Cardiac muscle cell (in vitro differentiated cells and primary cell): ENCODE measurements at places on chromosomes 3 and 15.

DNA sequence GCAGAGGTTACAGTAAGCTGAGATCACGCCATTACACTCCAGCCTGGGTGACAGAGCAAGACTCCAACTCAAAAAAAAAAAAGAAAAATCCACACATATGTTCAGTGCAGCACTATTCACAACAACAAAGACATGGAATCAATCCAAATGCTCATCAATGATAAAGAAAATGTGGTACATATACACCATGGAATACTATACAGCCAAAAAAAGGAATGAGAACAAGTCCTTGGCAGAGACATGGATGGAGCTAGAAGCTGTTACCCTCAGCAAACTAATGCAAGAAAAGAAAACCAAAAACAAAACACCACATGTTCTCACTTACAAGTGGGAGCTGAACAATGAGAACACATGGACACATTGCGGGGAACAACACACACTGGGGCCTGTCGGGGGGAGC lies 25.5 kb downstream of the PYGO1 start:
- no peaks in the 10 kb centered on the region for H3K36me3 ChIP-seq
- H3K4me3 ChIP-seq, result no peak overlapping the region
- H3K4me1 ChIP-seq, result no peaks in the 10 kb centered on the region
- DNase-seq, result no peak

GRCh38 chr3:46935989-46936558 lies 40.5 kb downstream of the CCDC12 start:
- peak; percentile 24 for DNase-seq
- H3K4me3 ChIP-seq, result no peak overlapping the region
- no peaks in the 10 kb centered on the region for H3K36me3 ChIP-seq
- H3K4me1 ChIP-seq, result peaks cover 66% of the 10 kb centered on the region

DNA sequence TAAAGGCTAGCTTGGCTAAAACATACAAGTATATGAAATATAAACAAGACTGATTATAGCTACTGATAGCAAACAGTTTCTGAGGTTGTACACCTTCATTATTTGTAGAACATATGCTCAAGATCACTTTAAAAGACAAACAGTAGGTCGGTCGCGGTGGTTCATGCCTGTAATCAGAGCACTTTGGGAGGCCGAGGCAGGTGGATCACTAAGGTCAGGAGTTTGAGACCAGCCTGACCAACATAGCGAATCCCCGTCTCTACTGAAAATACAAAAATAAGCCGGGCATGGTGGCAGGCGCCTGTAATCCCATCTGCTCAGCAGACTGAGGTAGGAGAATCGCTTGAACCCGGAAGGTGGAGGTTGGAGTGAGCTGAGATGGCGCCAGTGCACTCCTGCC lies 80.3 kb downstream of the SMARCC1 start:
- H3K27me3 ChIP-seq, result no peaks in the 10 kb centered on the region
- peaks cover 44% of the 10 kb centered on the region for H3K36me3 ChIP-seq
- H3K4me3 ChIP-seq, result no peak overlapping the region
- H3K4me1 ChIP-seq, result no peaks in the 10 kb centered on the region
- no peak overlapping the region for H3K27ac ChIP-seq

- DNase-seq, result peak; percentile 82
- no peaks in the 10 kb centered on the region for H3K27me3 ChIP-seq
- peaks cover 5% of the 10 kb centered on the region for H3K4me1 ChIP-seq
- H3K36me3 ChIP-seq, result no peaks in the 10 kb centered on the region
Observed at GRCh38 chr15:59294574-59295260, 78.0 kb downstream of the MYO1E start.

DNA sequence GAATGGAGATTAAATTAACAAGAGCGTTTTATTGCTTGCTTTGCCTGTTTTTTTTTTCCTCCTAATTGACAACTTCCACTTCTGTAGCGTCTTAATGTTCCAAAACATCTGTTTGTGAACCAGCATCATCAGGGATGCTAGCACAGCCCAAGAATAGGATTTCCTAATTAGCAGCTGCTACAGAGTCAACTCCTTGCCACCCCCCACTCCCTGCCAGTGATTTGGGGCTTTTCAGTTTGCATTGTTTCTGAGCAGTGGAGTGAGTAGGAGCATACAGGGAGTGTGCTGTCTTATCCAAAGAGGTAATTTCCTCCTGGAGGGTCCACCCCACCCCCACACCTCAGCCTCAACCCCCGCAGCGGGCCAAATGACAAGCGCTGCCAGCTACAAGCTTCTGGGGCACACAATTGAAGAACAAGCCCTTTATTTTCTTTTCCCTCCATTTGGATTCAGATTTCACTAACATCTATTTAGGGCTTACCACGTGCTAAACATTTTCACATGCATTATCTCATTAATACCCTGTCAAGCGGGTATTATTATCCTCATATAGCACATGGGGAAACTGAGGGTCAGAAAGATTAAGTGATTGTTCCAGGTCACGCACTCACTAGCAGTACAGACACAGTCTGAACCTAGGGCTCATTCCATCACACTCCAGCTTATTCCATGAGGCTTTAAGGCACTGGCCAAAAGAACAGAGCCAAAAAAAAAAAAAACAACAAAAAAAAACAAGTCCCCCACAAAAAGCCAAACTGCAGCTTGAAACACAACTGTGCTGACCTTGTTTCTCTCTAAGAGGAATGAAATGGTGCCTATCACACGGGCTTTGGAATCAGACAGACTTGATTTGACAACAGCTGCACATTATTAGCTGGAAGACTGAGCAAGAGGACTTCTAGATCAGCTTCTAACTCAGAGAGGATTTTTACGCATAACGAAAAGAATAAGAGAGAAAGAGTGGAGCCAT lies 16.4 kb downstream of the HEG1 start:
- H3K27me3 ChIP-seq, result no peaks in the 10 kb centered on the region
- no peak for DNase-seq
- H3K27ac ChIP-seq, result peak overlapping the region; percentile 96
- H3K4me3 ChIP-seq, result no peak overlapping the region
- peaks cover 72% of the 10 kb centered on the region for H3K4me1 ChIP-seq

GRCh38 chr15:94036156-94036555 lies 195.2 kb upstream of the MCTP2 start:
- H3K36me3 ChIP-seq, result no peaks in the 10 kb centered on the region
- no peaks in the 10 kb centered on the region for H3K4me1 ChIP-seq
- H3K27ac ChIP-seq, result no peak overlapping the region
- H3K4me3 ChIP-seq, result no peak overlapping the region
- DNase-seq, result no peak

- no peak overlapping the region for H3K4me3 ChIP-seq
- no peaks in the 10 kb centered on the region for H3K36me3 ChIP-seq
- no peak overlapping the region for H3K27ac ChIP-seq
- no peaks in the 10 kb centered on the region for H3K27me3 ChIP-seq
- DNase-seq, result no peak
- no peaks in the 10 kb centered on the region for H3K4me1 ChIP-seq
Observed at GRCh38 chr3:71641674-71642073, 58.1 kb upstream of the FOXP1 start.

- H3K36me3 ChIP-seq, result no peaks in the 10 kb centered on the region
- no peaks in the 10 kb centered on the region for H3K27me3 ChIP-seq
- no peaks in the 10 kb centered on the region for H3K4me1 ChIP-seq
- H3K4me3 ChIP-seq, result no peak overlapping the region
Observed at GRCh38 chr3:72127844-72128243, 342.9 kb upstream of the PROK2 start.

- no peaks in the 10 kb centered on the region for H3K36me3 ChIP-seq
- no peaks in the 10 kb centered on the region for H3K27me3 ChIP-seq
- H3K4me3 ChIP-seq, result no peak overlapping the region
- H3K27ac ChIP-seq, result no peak overlapping the region
- DNase-seq, result no peak
Observed at GRCh38 chr3:177928172-177928873, 607.9 kb upstream of the KCNMB2 start.

GRCh38 chr3:39329493-39329892 lies at the start of gene CCR8:
Gene CCR8 (plus strand): TSS chr3:39329709. CDS start chr3:39332332, 2,623 bp downstream.
- H3K4me3 ChIP-seq, result no peak within 1 kb of the TSS
- H3K27me3 ChIP-seq, result no peaks in the 10 kb centered on the region
- DNase-seq, result no peak
- no peaks in the 10 kb centered on the region for H3K36me3 ChIP-seq
- no peak within 1 kb of the TSS for H3K27ac ChIP-seq

- no peak overlapping the region for H3K4me3 ChIP-seq
- H3K4me1 ChIP-seq, result no peaks in the 10 kb centered on the region
- H3K27me3 ChIP-seq, result no peaks in the 10 kb centered on the region
- peak; percentile 14 for DNase-seq
Observed at GRCh38 chr3:70358978-70359580, 46.6 kb upstream of the MDFIC2 start.

GRCh38 chr3:186108106-186108940 lies 566 bp downstream of the ETV5 start:
- peak overlapping the region; percentile 75 for H3K27ac ChIP-seq
- DNase-seq, result peak; percentile 86

DNA sequence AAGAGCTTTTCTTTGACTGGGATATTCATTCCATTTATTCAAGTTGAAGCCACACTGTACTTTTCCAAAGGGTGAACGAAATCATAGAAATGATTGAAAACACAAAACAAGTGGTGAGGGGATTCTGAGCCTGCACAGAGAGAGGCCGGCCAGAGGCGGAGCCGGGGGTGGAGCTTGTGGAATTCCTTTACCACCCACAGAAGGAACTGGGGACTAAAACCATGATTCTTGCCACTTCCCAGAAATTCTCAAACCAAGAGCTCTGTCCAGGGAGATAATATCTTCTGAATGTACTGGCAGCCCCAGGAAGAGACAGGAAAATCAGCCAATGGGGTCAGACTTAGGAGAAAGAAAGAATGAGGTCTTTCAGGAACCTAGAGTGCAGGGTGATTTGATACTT lies 20.8 kb downstream of the FBN1 start:
- no peak overlapping the region for H3K27ac ChIP-seq
- H3K4me1 ChIP-seq, result no peaks in the 10 kb centered on the region
- H3K36me3 ChIP-seq, result no peaks in the 10 kb centered on the region
- no peak overlapping the region for H3K4me3 ChIP-seq

GRCh38 chr15:46703020-46703861 lies 1014.1 kb upstream of the SEMA6D start:
- H3K27ac ChIP-seq, result no peak overlapping the region
- no peaks in the 10 kb centered on the region for H3K4me1 ChIP-seq
- no peak for DNase-seq
- H3K36me3 ChIP-seq, result no peaks in the 10 kb centered on the region

DNA sequence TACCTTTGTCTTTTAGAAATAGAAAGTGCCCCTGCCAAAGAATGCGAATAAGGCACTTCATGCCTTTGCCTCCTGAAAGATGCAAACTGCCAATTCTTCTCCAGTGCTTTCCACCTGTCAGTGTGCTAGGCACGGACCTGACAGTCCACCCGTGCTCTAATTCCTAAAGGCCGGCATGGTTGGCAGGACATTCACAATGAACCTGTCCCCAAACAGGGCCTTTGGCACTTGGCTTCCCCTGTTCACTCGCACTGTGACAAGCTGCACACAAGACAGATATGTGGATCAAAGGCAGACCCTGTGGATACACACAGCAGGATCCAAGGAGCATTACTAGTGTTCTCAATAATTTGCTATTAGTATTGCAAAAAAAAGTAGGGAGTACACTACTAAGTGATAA lies 505.7 kb upstream of the AGTR1 start:
- H3K27ac ChIP-seq, result no peak overlapping the region
- no peak for DNase-seq
- no peaks in the 10 kb centered on the region for H3K27me3 ChIP-seq
- no peaks in the 10 kb centered on the region for H3K36me3 ChIP-seq
- H3K4me3 ChIP-seq, result no peak overlapping the region

DNA sequence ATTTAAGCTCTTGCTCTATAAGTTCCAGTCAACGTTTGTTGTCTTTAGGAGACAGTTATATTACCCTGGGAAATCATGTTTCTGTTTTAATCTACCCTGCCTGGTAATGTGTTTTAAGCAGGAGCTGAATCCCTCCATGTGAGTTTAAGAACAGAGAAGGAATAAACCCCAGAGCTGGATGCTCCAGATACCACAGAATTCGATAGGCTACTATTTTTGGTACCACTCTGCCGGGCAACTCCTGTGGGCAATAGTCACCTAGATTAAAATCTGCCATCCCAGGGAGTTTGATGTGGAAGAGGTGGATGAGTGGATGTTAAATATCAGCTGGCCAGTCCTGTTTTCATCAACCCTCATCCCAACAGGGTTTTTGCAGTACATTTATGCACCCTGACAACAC lies 20.4 kb downstream of the NUDT16 start:
- no peaks in the 10 kb centered on the region for H3K27me3 ChIP-seq
- no peaks in the 10 kb centered on the region for H3K4me1 ChIP-seq
- no peak overlapping the region for H3K27ac ChIP-seq
- no peaks in the 10 kb centered on the region for H3K36me3 ChIP-seq
- H3K4me3 ChIP-seq, result no peak overlapping the region

GRCh38 chr3:13144163-13145023 lies 71.2 kb upstream of the IQSEC1 start:
- H3K27ac ChIP-seq, result no peak overlapping the region
- no peaks in the 10 kb centered on the region for H3K27me3 ChIP-seq
- no peak overlapping the region for H3K4me3 ChIP-seq

DNA sequence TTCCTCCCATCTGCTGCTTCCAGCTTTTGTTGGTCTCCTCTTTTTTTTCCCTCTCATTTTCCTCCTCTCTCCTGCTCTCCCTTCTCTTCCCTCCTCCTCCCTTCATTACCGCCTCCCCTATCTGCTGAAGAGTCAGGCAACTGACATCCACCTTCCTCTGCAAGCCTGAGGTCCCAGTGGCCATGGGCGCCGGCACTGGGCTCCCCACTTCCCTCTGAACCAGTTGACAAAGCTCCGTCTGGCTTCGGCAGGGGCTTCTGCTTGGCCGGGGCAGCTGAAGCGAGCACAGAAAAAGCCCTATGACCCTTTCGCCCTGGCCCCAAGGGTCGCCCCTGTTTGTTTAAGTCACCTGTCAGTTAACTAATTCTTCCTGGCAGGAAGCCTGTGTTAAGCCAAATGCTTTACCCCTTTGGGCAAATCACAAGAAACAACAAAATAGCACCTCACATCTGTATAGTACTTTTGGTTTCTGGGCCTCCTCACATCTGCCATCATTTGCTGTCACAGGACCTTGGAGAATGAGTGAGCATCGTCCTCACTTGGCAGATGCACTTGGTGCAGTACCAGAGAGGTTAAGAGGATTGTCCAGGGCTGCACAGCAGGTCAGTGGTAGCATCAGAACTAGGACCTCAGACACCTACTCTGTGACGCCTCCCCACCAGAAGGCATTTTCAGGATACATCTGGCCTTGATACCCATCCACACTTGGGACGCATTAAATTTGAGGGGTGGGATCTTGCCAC lies 27.7 kb downstream of the ITGA11 start:
- H3K36me3 ChIP-seq, result no peaks in the 10 kb centered on the region
- no peak overlapping the region for H3K27ac ChIP-seq
- no peak overlapping the region for H3K4me3 ChIP-seq

DNA sequence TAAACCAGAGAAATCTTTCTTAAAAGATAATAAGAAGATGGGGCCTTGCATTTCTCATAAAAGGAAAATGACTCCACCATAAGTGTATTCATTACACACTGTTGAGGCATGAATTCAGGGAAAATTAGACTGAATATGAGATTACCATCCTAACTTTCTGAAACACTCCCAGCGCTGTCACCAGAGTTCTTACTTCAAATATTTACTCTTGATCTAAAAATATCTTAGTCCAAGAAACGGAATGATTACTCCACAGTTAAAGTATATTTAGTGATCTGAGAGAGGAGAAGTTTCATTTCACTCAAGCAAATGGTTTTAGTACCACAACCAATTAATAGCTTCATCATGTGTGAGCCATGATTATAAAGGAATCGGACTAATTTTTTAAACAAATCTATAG lies 300.3 kb downstream of the ZBTB20 start:
- no peaks in the 10 kb centered on the region for H3K27me3 ChIP-seq
- DNase-seq, result no peak
- no peak overlapping the region for H3K4me3 ChIP-seq
- no peak overlapping the region for H3K27ac ChIP-seq
- no peaks in the 10 kb centered on the region for H3K4me1 ChIP-seq
- no peaks in the 10 kb centered on the region for H3K36me3 ChIP-seq

GRCh38 chr15:27707257-27707656 lies 391.9 kb downstream of the OCA2 start:
- H3K4me3 ChIP-seq, result no peak overlapping the region
- no peaks in the 10 kb centered on the region for H3K36me3 ChIP-seq
- no peak overlapping the region for H3K27ac ChIP-seq
- DNase-seq, result no peak
- no peaks in the 10 kb centered on the region for H3K4me1 ChIP-seq
- H3K27me3 ChIP-seq, result no peaks in the 10 kb centered on the region
